ENCODE measurements at places on chromosomes 6 and 20.

DNA sequence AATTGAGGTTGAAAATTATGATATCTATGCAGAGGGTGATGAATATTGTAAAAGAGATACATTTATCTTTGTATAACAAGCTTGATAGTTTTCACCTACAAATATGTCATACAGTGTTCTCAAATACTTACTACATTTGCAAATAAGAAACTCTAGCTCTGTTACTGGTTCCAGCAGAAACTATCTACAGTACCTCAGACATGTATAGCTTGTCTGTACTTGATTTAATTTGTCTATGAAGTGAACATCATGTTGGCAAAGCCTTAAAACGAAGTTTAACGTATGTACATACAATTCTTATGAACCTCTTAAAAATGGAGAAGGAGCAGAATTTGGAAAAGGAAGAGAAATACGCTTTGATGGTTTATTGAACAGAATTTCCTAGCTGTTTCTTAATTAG, 201.4 kb upstream of the MARCKS start:
- no peak for DNase-seq

DNA sequence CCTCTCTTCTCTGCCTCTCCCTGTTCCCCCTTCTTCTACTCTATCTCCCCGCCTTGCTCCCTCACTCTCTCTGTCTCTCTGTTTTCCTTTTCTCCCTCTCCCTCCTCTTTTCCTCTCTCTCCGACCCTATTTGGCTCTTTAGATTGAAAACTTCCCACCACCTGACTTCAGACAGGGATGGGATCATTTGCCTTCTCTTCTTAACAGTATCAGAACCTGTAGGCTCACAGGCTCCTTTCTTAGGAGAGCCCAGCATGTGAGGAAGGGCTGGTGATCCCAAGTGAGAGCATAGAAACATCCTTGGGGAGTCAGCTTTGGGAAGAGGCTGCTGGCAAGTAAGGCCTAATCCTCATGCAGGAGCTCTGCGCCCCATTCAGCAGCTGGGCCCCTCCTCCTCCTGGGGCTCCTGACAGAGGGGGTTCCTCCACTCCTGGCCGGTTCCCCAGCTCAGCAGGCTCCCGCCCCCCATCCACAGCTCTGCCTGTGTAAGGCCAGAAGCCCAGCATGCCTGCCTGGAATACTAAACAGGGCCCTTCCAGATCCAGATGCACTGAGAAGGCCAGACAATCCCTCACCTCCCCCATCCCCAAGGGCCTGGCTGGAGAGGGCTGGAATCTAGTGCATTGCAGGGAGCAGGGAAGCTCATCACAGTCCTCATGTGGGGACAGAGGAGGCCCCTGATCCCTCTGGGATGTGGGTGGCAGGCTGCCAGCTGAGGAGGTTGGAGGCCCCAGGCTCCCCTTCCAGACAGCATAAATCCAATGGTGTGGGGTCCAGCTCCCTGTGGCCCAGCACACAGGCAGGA, 93.4 kb downstream of the PTPRT start:
- no peak for DNase-seq

GRCh38 chr6:117548797-117549301, 53.5 kb downstream of the GOPC start:
- DNase-seq: no peak

DNA sequence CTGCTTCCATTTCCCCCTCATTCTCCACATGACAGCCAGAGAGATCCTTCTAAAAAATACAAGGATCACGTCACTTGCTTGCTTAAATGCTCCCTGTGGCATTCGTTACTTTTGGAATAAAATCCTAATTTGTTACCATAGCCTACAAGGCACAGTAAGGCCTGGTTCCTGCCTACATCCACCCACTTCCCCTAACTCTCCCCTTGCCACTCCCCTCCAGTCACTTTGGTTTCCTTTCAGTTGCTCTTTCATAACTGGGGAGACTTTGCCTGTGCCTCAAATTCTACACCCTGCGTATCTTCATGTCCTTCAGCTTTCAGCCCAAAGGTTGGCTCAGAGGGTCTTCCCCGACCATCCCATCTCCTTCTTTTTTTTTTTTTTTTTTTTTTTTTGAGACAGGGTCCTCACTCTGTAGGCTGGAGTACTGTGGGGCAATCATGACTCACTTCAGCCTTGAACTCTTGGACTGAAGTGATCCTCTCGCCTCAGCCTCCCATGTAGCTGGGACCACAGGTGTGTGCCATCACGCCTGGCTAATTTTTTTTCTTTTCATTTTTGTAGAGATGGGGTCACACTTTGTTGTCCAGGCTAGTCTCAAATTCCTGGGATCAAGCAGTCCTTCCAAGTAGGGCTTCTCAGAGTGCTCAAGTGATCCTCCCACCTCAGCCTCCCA, 12.5 kb downstream of the ID1 start:
- DNase-seq: no peak

DNA sequence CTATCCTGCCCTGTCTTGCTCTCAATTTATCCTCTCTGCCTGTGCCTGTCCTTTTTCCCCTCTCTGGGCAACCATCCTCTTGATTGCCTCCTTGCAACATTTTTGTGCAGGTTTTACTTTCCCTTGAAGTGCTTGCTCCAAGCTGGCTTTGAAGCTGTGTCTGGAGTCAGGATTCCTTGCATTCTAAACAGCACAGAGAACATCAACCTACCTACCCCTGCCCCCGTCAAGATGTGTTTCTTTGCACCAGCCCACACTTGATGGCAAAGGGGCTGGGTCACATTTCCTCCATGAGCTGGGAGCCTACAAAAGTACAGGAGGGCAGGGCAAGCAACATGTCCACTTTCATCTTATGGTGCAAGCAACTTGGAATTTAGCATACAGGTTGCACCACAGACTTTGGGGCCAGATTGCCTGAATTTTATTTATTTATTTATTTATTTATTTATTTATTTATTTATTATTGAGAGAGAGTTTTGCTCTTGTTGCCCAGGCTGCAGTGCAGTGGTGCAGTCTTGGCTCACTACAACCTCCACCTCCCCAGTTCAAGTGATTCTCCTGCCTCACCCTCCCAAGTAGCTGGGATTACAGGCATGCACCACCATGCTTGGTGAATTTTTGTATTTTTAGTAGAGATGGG, 206.3 kb downstream of the COL19A1 start:
- no peak for DNase-seq

- no peak for DNase-seq
Observed at GRCh38 chr20:13995841-13996240, 525 bp downstream of the MACROD2 start.

GRCh38 chr6:9398071-9398766, 962.9 kb upstream of the SLC35B3 start:
- DNase-seq: no peak

- DNase-seq: no peak
Observed at GRCh38 chr6:153301602-153302001, 170.5 kb upstream of the RGS17 start.

GRCh38 chr6:88825856-88826255, 137.6 kb downstream of the RNGTT start:
- no peak for DNase-seq

- no peak for DNase-seq
Observed at GRCh38 chr20:10536531-10536930, 101.4 kb downstream of the SLX4IP start.

- no peak for DNase-seq
Observed at GRCh38 chr20:33507461-33507860, 17.6 kb downstream of the CBFA2T2 start.

DNA sequence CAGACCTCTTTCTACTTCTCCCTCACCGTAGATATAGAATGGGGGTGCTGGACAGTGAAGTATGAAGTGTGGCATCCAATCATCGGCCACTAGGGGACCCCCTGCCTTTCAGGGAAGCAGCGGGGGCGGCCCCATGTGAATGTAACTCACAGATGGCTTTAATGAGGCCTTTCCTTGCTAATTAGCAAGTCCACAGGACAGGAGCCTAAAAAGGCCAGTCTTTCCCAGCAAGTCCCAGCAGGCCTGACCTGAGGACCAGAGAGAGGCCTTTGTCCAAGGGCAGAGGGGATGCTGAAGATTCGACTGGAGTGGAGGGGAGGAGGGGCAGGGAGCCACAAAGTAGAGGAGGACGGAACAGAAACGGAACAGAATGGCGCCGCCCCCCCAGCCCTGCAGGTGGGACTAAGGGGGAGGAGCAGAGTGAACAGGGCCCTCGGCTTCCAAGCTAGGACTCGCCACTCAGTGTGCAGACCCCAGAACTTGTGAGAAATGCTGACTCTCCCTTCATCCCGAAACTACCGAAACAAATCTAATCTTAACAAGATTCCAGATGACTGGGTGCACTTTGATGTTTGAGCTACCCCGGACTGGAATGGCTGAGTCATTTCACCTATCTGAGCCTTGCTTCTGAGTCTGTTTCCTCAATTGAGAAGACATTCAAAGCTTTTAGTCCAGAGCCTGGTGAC, 5.8 kb downstream of the C6orf132 start:
- no peak for DNase-seq

DNA sequence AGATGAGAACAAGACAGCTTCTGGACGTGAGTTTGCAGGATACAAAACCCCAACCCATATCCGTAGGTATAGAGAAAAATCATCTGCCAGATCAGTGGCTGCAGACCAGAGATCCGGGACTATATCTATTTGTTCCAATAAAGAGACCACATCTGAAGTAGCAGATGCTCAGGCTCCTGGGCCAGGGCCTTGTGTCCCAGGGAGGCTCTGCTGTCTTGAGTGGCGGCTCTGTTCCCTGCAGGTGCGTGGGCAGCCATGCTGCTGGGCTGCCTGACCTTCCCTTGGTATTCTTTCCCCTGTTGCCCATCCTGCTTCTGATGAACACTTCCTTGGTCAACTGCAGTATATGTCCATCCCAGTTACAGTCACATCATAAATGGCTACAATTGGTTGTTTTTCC, 34.9 kb downstream of the ERMARD start:
- DNase-seq: no peak

- DNase-seq: no peak
Observed at GRCh38 chr20:29743101-29743931, 1514.1 kb upstream of the DEFB115 start.

DNA sequence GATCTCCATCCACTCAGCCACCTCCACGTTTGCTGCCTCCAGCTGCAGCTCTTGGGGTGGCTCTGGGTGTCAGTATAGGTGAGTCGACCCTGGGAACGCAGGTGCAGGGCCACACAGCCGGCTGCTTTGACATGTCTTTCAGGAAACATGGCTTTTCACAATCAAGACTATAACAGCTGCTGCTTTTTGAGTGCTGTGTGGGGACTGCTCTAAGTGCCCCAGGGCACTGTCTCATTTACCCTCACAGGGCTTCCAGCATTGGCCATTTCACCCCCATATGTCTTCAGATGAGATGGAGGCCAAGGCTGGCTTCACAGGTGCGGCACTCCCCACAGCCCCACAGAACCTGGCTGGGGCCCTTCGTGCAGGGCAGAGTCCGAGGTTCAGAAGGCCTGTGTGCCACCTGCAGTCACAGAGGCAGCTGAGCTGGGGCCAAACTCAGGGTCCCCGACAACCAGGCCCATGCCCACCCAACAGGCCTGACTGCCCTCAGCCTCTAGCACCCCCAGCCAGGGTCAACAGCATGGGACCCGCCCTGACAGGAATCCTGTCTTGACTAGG, 14.9 kb upstream of the CST7 start:
- no peak for DNase-seq

DNA sequence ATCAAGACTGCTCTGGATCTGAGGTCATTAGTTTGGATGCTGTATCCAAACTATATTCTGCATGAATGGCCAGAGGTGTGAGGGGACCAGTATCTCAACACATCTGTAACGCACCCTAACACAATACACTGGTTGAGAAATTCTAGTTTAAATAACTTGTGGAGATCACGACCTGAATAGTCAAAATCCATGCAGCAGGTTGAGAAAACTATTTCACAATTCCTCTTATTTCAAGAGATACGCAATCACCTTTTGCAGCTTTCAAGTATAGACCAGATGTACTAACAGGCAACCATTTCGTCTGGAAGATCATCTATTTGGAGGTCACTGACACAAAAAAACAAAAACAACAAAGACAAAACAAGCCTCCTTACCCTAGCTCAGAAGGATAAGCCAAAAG, 11.1 kb downstream of the CSNK2A1 start:
- no peak for DNase-seq

GRCh38 chr6:160418370-160418769, 70.2 kb downstream of the SLC22A3 start:
- DNase-seq: no peak

- no peak for DNase-seq
Observed at GRCh38 chr6:45597424-45597823, 219.7 kb upstream of the SUPT3H start.

All from stimulated activated CD8-positive, alpha-beta memory T cell treated with anti-CD3 and anti-CD28 coated beads, Interleukin-15, amount 100 ng/mL, for 24 hours (primary cell).